ENCODE measurements at places on chromosomes 2 and 18.

- no peak for DNase-seq
Measured at GRCh38 chr2:15867194-15868171, 72.9 kb upstream of the MYCN start.

GRCh38 chr2:524442-524841, 152.8 kb downstream of the TMEM18 start:
- no peak for DNase-seq

DNA sequence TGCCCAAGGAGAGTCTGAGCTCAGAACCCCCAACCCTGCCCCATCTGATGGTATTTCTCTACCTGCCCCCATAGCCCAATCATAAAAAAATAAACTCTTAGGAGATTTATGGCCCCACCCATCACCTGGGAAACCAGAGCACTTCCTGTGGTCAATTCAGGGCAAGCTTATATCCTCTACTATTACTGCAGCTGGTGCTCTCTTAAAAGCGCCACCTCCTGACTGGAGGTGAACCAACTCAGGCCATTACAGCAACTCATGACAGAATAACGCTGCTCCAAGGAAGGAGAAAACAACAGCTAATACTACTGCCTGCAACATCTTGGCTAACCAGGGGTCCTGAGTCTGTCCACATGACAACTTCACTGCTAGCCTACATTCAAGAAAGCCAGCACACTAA, 195.7 kb downstream of the MTCL1 start:
- no peak for DNase-seq

DNA sequence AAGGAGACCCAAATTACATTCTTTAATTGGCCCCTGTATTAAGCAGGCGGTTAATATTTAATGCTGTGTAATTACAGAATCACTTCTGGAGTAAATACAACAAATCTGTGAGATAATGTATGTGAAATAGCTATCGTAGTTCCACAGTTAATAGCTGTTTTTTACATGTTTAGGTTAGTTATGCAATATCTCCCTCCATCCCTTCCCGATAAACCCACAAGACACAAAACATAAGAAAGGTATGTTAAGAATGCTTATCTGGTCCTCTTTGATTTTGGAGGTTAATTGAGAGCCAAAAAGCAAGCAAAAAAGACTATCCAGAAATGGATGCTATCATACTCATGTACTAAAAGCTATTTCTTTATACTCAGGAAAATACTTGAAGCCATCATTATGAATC, 49.1 kb downstream of the ZNF638 start:
- DNase-seq = no peak

GRCh38 chr18:25998461-25998860, 92.0 kb downstream of the SS18 start:
- DNase-seq = no peak

DNA sequence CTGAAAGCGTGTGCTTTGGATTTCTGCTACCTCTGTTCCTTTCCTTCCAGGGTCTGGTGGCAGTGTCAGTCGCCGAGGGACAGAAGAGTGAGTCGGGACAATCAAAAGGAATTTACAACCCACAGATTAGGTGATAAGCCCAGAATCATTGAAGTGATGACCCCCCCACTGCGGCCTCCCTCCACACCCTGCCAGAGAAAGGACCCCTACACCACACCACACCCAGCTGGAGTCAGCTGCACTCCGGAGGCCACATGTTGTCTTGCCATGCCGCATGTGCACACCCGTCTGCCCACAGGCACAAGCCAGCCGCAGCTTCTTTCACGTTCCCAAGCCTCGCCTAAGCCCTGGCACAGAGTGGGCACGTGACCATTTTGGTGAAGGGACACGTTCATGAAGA, 366.8 kb upstream of the SALL3 start:
- no peak for DNase-seq

GRCh38 chr2:73077424-73077795, 5.9 kb upstream of the SFXN5 start:
- DNase-seq = no peak

GRCh38 chr18:24831081-24831480, 370.6 kb downstream of the HRH4 start:
- no peak for DNase-seq

GRCh38 chr2:98483257-98483861, 38.7 kb downstream of the INPP4A start:
- DNase-seq = no peak

DNA sequence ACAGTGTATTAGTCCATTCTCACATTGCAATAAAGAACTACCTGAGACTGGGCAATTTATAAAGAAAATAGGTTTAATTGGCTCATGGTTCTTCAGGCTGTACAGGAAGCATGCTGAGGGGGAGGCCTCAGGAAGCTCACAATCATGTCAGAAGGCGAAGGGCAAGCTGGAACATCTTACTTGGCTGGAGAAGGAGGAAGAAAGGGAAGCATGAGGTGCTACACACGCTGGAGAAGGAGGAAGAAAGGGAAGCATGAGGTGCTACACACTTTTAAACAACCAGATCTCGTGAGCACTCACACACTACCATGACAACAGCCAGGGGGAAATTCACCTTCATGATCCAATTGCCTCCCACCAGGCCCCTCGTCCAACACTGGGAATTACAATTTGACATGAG, 95.3 kb upstream of the FAM110C start:
- DNase-seq = no peak
